ENCODE measurements at places on chromosomes 16 and 17.

- no peak for DNase-seq
These were observed 412.7 kb downstream of the UTP18 start for GRCh38 chr17:51673070-51673469.

GRCh38 chr17:81135505-81136278 lies 29.6 kb upstream of the PVALEF start:
- peak; percentile 76 for DNase-seq

- DNase-seq: no peak
These were observed 1.1 kb upstream of the FASN start for GRCh38 chr17:82098939-82099763.

DNA sequence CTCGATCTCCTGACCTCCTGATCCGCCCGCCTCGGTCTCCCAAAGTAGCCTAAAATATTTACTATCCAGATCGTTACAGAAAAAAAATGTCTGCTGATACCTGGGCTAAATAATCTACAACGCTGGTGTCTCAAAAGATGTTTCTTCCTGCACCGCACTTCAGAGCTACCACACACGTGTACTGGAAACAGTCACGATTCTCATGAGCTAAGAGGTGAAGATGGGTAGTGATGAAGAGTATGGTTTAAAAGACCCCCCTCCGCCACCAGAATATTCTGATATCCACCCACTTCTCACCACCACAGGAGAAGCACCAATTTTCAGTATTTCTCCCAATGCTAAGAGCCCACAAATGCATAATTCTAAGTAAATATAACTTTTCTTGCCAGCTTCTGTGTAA lies 50.2 kb downstream of the SMG6 start:
- DNase-seq: no peak

GRCh38 chr16:19406891-19407491 lies 10.7 kb upstream of the TMC5 start:
- DNase-seq: no peak

DNA sequence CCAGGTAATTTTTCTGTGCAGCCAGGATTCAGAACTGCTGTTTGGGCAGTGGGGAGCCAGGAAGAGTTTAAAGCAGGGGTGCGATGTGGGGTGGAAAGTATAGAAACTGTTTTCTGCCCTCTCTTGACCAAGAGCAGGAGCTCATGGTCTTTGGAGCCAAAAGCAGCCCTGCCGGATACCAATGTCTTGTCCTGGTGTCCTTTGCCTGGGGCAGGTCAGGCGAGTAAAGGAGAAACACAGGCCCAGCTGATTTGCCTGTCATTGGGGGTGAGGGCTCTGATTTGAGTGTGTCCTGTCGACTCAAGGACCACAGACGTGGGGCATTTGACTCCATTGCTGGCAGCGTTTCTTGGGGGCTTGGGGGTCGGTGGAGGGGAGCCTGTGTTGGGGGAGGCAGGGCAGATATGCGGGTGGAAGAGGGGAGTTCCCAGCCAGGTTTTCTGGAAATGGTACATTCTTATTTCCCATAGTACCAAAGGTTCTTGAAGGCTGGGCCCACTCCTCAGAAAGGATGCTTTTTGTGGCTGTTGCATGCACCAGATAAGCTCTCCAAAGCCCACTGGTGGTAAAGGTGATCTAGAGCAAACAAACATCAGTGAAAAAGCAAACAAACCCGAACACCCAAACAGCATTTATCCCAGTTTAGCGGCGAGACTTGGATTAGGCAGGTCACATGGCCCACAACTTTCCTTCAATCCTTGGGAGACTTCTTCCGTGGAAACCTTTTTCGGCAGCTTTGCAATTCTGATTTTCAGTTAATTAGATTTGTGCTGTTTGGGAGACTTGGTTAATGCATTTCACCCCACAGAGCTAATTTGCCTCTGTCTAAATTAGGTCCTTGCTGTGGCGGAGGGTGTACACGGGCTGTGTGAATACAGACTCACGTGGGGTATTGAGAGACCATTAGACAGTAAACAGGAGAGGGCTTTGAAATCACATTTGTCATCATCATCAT lies 59.0 kb downstream of the MSI2 start:
- no peak for DNase-seq

GRCh38 chr17:35313875-35314409 lies 59.5 kb downstream of the SLFN11 start:
- no peak for DNase-seq

- no peak for DNase-seq
These were observed 92.1 kb downstream of the WDR59 start for GRCh38 chr16:74892574-74893461.

GRCh38 chr17:55726440-55726839 lies 3.8 kb upstream of the TMEM100 start:
- DNase-seq: peak; percentile 27

DNA sequence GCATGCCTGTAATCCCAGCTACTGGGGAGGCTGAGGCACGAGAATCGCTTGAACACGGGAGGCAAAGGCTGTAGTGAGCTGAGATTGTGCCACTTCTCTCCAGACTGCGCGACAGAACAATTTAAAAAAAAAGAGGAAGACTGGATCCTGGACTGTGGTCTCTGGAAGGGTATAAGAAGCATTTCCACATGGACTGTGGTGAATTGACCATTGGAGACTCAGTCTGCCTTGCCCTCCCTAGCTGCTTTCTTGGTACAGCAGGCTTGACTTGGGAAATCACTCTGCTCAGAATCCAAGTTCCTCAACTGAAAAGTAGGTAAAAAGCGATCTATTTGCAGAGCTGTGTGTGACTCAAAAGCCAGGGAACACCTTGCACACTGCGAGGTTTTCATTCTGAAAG lies 1.0 kb upstream of the MGRN1 start:
- DNase-seq: no peak

- DNase-seq: no peak
These were observed 15.5 kb downstream of the TK2 start for GRCh38 chr16:66534376-66534799.

DNA sequence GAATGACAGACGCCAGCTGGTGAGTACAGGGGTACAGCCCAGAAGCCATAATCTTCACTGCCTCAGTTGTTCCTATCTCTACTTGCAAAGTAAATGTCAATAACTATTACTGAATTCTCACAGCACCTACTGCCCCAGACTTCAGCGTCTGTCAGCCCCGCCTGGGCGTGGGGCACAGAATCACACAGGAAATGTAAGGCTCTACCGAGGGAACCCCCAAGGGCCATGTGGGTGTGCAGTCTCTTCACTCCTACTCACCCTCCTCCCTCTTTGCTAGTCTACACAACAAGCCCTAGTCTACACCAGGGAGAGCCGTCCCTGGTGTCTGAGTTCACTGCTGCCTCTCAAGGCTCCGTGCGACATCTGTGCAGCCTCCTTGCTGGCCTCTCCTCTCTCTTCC lies 4.5 kb downstream of the NPTX1 start:
- no peak for DNase-seq

DNA sequence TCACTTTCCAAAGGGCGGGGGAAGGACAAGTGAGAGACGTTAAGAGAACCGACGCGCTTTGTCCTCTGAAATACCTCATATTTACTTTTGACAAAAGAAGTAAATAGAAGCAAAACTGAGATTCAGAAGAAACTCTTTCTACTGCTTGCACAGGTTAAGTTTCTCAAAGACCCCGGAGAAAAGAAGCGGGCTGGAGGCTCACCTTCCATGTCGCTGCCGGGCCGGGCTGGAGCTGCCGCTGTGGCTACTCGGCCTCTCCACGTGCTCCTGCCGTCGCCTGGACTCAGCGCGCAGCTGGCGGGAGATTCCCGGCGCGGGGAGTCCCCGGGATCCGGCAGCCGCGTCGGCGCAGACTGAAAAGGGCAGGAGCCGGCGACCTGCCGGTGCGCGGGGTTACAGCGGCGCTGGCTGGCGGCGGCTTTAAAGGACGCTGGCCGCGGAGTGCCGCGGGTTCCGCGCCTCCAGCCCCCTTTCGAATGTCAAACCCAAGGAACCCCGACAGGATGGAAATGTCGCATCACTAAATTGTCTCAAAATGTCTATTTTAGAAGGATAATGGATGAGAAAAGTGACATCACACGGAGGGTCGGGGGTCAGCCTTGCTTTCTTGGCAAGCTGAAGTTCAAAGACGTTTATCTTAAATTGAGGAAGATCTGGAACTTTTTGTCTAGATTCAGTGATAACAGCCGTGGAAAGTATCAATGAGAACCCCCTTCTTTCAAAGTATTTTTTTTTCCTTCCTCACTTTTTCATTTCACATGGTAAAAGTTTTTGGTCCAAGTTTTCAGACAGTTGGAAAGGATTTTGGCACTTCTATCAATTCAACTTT lies at the start of gene IKZF3:
Gene IKZF3, minus strand, starts transcription at position 395 of the 829 bp plus-strand sequence. Its CDS starts 186 bp downstream, at position 209.
- DNase-seq: peak; percentile 1

DNA sequence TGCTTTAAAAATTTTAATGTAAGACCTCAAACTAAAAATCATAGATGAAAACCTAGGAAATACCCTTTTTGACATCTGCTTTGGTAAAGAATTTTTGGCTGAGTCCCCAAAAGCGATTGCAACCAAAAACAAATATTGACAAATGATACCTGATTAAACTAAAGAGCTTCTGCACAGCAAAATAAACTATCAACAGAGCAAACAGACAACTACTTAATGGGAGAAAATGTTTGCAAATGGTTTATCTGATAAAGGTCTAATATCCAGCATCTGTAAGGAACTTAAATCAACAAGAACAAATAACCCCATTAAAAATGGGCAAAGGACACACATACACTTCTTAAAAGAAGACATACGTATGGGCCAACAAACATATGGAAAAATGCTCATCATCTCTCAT lies 242.5 kb downstream of the BCAS3 start:
- peak; percentile 48 for DNase-seq

GRCh38 chr17:81301195-81302144 lies 6.4 kb upstream of the SLC38A10 start:
- DNase-seq: no peak

DNA sequence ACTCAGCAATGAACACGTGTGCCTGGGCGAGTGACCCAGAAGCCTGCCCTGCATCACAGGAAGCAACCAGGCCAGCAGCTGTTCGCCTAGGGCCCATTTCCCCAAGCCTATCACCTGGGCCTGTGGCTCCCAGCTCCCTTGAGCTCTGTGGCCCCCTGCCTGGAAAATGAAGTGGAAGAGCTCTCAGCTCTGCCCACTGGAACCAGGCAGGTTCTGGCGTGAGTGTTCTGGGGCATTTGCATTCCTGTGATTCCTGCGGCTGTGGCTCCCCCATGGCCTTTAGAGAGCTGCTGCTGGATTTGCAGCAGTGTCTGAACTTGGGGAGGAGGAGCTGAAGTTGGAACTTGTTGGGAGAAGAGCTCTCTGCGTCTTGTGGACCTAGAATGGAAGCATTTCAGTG lies 22.8 kb downstream of the PGS1 start:
- DNase-seq: no peak

GRCh38 chr16:86120201-86121192 lies 221.5 kb downstream of the IRF8 start:
- no peak for DNase-seq

- DNase-seq: no peak
These were observed at the start of gene NMRAL1 for GRCh38 chr16:4474192-4474961. NMRAL1 (minus strand) TSS chr16:4474625; CDS start chr16:4474132, 493 bp downstream.

DNA sequence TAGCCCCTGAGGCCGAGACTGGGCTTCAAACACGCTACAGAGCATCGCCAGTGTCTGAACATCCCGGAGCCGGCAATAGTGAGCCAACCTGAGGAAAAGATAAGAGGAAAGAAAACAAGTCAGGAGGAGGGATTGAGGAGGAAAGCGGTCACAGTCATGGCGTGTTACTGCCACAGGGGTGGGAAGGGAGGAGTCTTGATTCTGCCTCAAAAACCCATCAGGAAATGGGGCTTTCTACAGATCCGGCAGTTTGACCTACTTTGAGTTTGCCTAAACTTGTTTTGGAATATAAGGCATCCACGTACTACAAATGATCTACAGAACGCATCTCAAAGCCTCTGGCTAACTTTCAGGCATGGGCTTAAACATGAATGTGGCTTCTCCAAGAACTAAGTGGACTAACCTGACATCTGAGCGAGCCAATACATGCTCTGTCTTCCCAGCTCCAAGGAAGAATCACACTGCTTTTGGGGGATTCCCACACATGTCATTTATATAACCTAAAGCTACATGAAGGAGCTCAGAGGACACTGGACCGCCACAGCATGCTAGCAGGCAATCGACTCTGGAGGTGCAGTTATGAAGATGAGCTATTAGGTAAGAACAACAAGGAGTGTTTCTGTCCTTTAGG lies 96.6 kb downstream of the WDR59 start:
- no peak for DNase-seq

DNA sequence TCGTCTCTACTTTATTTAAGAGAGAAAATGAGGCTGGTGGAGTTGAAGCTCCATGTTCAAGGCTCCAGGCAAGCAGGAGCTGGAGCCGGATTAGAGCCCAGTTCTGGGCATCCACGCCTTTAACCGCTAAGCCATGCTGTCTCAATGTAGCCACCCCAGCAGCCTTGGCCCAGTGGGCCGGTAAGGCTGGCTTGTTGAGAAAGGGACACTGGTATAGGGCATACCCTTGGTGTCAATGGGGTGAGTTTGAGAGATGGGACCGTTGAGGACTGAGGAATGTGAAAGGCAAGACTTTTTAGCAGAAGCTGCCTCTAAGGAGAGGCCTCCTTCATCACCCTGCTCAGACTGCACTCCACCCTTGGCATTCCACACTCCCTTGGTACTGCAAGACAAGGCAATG lies 147.4 kb downstream of the CYLD start:
- DNase-seq: no peak

DNA sequence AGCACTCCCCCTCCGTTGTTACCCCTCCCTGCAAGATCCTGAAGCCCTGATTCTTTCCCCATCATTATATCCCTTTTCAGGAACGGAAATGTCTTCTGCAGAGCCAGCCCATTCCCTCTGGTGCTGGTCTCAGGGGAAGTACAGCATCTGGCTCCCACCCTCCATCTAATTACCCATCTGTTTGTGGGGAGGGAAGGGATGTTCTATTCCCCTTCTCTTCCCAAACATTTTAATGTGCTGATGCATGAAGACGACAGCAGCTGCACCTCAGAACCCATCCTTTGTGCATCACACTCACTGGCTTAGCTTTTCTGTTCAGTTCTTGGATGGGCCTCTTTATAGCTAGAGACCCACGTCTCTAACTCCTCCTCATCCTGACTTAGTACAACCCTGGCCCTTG lies 367.2 kb downstream of the CDH13 start:
- DNase-seq: no peak

GRCh38 chr17:4317610-4318009 lies 48.9 kb downstream of the UBE2G1 start:
- no peak for DNase-seq

DNA sequence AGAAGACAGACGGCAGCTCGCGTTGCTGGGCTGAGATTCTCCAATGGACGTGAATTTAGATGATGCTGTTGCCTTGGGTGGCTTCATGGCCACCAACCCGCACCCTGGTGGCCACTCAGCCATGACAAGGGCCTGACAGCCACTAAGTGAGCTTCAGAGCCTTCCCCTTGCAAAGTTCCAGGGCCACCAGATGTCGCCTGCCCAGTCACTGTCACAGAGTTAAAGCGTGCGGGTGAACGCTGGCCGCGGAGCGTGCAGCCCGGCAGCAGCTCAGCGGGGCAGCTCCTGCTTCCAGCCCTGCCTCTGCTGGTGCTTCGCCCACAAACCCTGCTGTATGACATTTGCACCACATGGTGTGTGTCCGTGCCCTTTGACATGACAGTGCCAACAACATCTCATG lies 13.3 kb upstream of the KREMEN2 start:
- no peak for DNase-seq

- DNase-seq: no peak
These were observed 17.2 kb downstream of the GINS3 start for GRCh38 chr16:58409316-58409973.
